Fibroblast of mammary gland (primary cell): ENCODE measurements at places on chromosomes 16 and 17.

DNA sequence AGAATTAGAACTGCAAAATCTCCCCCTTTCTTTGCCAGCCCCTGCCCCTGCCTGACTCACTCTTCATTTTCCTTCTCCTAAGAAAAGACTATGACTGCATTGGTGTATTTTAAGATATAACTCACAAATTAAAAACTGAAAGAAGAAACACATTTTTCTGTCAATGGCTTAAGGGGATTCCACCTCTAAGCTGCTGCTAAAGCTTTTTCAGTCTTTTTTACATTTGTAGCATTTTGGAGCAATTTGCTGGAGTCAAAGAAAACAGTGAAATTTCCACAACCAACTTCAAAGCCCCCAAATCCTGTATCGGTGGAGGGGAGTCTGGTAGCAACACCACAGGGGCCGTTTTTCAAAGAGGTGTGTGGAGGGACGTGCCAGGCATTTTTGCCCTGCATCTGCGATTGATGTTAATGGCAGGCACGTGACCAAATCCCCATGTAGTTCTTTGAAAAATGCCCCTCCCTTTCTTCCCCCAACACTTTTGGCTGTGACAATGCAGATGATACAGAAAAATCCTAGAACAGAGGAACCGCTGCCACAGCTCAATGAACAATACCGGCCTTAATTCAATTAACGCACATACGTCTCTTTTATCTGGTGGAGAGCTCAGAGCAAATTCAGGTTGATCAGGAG, 28.5 kb downstream of the MAF start:
- no peak for DNase-seq

DNA sequence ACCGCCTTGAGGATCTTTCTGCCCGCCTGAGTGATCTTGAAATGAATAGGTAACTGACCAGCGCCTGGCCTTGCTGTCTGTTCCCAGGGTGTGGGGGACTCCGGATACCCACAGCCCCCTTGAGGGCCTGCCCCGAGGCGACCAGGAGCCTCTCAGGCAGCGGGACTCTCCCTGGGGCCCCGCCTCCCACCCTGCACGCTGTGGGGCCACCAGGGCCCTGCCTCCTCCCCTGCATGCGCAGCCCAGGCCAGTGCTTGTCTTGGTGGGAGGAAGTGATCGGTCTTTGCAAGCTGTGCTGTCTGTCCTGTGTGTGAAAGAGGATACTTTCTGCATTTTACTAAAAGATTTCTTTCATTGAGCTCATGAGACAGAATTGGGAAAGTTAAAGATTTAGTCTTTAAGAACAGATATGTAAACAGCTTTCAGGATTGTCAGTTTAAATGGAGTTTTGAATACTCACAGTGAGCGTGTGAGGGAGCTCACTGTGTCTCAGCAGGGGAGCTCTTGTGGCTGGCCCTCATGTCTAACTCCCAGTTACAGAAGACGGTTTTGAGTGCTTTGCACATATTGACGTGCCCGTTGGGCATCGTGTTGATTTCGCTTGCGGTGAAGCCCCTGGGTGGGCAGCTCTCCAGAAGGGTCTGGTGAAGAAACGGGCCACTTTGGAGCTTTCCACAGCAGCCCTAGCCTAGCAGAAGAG, 36.1 kb upstream of the CAPN15 start:
- no peak for DNase-seq

- peak; percentile 94 for DNase-seq
Measured at GRCh38 chr16:86566601-86566965, at the start of gene FOXC2. Gene FOXC2, plus strand, starts transcription at chr16:86566829. Its CDS starts 507 bp downstream, at chr16:86567336.

DNA sequence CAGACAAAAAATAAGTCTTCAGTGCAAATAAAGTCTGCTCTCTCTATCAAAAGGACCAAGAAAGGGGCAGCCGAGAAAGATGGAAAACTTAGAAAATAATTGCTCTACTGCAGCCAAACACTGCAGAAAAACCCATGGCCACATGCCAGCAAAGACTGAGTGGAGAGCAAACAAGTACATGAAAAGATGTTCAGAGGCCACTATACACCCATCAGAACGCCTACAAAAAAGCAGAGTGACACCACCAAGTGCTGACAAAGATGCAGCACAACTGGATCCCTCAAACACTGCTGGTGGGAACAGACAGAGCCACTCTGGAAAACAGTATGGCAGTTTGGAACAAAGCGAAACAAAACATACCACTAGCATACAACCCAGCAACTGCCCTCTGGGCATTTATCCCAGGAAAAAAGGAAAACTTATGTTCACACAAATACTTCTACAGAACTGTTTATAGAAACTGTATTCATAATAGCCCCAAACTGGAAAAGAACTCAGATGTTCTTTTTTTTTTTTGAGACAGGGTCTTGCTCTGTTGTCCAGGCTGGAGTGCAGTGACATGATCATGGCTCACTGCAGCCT, 36.7 kb downstream of the KIAA0753 start:
- peak; percentile 8 for DNase-seq

GRCh38 chr16:23296994-23297393, 5.1 kb upstream of the SCNN1B start:
- no peak for DNase-seq

GRCh38 chr16:9344508-9344907, 253.1 kb downstream of the HAPSTR1 start:
- no peak for DNase-seq

DNA sequence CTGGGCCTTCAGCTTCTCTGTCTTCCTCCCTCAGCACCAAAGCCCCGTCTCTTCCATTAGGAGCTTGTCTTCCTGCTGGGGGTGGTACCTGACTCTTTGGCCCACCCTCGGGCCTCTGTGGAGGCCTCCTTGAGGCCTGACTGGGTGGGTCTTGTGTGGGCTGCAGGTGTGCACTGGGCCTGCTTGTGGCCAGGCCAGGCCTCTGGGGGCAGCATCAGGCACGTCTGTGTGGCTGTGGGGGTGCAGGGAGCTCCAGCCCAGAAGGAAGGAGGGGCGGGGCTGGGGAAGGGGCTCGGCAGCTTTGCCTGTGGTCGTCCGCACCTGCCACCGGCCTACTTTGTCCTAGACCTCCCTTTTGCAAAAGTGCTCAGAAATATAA, 7.0 kb downstream of the PIGQ start:
- DNase-seq, result no peak

GRCh38 chr17:62714016-62714777, 86.7 kb downstream of the MRC2 start:
- peak; percentile 73 for DNase-seq

DNA sequence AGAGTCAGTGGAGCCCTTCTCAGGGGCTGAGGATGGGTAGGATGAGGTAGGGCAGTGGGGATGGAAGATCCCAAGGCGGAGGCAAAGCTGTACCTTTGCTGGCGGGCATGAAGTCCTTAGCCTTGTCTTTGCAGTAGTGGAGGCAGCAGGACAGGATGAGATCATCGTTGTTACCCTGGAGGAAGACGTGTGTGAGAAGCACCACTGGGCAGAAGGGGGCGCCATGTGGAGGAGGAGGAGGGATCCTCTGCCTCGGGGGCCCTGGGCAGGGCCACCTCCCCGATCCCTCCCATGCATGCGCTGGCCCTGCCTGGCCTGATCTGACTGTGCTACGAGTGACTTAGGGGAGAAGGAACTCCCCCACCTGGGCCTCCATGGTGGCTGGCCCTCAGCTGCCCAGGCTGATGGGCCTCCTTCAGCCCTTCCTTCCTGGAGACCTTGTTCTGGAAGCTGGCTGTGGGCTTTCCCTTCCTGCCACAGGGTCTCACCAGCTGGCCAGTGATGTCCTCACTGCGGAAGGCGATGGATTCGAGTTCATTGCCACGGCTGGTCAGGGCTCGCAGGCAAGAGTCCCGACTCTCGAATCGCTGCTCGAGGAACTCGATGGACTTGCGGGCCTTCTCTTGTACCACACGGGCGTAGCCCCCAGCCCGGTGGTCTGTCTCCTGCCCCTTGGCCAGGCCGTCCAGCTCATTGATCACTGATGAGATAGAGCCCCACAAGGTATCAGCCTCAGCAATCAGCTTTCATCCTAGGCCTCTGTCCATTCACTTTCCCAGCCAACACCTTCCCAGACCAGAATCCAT, 10.3 kb downstream of the HIC1 start:
- DNase-seq, result peak; percentile 87

GRCh38 chr16:5065326-5065725, 430 bp downstream of the C16orf89 start:
- no peak for DNase-seq

DNA sequence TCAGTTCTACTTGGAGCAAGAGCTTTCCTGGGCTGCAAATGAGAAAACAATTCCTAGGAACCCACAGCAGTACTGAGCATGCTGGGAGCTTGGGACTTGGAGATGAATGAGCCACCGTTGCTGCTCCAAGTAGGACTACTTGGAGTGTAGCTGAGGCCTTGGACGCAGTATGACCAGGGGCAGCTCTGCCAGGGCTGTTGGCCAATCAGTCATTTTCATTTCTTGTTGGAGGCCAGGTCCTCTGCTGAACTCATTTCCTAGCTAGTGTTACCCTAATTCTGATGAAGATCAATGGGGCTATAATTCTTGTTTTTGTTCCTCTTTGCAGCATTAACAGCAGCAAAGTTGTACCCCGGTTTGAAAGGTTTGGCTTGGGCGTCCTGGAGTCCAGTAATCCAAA, 8.0 kb upstream of the LGALS9 start:
- DNase-seq, result no peak

- DNase-seq, result no peak
Measured at GRCh38 chr17:8022360-8023003, 16.4 kb upstream of the ALOX15B start.

- peak; percentile 47 for DNase-seq
Measured at GRCh38 chr16:51473091-51473490, 322.0 kb upstream of the SALL1 start.

- DNase-seq, result no peak
Measured at GRCh38 chr17:46792071-46792470, 26.4 kb downstream of the WNT3 start.

- peak; percentile 100 for DNase-seq
Measured at GRCh38 chr17:74569020-74570003, 2.0 kb upstream of the CD300H start.

GRCh38 chr16:12747261-12747660, 56.4 kb downstream of the CPPED1 start:
- no peak for DNase-seq

- no peak for DNase-seq
Measured at GRCh38 chr17:8021565-8022359, 17.1 kb upstream of the ALOX15B start.

- DNase-seq, result no peak
Measured at GRCh38 chr16:55732496-55732895, 76.7 kb downstream of the SLC6A2 start.

- peak; percentile 94 for DNase-seq
Measured at GRCh38 chr17:47810200-47810821, 11.3 kb downstream of the OSBPL7 start.

GRCh38 chr17:81076141-81076679, 41.3 kb downstream of the BAIAP2 start:
- DNase-seq, result no peak

- no peak for DNase-seq
Measured at GRCh38 chr17:18122990-18123753, 14.6 kb downstream of the MYO15A start.

- no peak for DNase-seq
Measured at GRCh38 chr17:78766743-78767294, 15.3 kb downstream of the CYTH1 start.

DNA sequence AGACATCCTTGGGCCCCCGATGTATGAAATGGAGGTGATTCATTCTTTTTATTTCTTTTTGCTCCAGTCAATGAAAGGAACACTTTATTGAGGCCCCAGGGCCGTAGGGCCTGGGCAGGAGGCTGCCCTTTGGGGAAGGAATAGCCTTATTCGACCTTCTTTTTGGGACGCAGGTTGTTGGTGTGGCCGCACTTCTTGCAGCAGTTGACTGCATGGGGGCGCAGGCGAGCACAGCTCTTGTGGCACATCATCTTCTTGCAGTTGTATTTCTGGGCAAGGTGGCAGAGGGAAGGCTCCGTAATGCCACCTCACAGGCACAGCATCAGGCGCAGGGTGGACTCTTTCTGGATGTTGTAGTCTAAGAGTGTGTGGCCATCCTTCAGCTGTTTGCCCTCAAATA, 50.9 kb downstream of the SIAH1 start:
- no peak for DNase-seq

- no peak for DNase-seq
Measured at GRCh38 chr17:34386343-34386696, 23.3 kb upstream of the CCL1 start.

GRCh38 chr17:57246257-57246656, 10.1 kb upstream of the MSI2 start:
- DNase-seq, result no peak

DNA sequence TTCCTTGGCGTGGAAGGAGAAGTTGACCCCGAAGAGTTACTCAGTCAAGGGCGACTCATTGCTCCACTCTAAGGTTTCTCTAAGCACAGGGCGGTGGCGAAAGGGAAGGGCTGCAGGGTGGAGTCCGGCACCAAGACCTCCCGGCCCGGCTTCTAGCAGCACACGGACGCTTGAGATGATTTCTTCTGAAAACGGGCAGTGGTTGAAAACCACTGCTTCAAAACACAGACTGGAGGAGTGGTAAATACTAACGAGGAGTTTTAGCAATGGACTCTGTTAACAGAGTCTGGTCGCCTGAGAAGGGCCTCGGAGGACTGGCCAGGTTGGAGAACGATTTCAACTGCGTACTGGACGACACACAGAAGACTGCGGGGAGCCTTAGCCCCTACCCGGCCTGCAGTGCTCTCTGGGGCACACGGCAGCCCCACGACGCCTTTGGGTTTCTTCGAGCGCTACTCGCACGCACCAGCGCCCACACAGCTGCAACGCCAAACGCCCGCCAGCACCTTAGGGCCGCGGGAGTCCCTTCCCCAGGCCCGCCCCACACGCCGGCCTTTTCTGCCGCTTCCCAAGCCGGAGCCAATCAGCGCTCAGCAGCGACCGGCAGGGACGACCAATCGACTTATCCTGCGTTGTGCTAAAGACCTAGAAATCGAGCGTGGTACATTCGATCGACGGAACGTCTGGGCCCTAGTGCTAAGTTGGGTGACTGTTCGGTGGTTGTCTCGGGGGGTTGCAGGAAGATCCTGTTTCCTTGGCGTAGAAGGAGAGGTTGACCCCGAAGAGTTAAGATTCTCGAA, 14.4 kb upstream of the CA4 start:
- peak; percentile 88 for DNase-seq

GRCh38 chr16:47732523-47733111, 271.5 kb downstream of the PHKB start:
- DNase-seq, result peak; percentile 98

DNA sequence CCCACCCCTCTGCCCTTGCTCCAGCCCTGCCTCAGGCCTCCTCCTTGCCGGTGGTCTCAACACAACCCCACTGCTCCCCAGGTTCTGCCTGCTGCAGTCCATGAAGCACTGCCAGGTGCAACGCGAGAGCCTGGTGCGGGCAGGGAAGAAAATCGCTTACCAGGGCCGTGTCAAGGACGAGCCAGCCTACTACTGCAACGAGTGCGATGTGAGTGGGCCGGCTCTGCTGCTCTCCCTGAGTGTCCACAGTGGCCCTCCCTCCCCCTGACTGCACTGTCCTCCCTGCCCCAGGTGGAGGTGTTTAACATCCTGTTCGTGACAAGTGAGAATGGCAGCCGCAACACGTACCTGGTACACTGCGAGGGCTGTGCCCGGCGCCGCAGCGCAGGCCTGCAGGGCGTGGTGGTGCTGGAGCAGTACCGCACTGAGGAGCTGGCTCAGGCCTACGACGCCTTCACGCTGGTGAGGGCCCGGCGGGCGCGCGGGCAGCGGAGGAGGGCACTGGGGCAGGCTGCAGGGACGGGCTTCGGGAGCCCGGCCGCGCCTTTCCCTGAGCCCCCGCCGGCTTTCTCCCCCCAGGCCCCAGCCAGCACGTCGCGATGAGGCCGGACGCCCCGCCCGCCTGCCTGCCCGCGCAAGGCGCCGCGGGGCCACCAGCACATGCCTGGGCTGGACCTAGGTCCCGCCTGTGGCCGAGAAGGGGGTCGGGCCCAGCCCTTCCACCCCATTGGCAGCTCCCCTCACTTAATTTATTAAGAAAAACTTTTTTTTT, 1.8 kb upstream of the TMEM88 start:
- DNase-seq, result no peak
